ENCODE measurements at places on chromosomes 1 and 21.

DNA sequence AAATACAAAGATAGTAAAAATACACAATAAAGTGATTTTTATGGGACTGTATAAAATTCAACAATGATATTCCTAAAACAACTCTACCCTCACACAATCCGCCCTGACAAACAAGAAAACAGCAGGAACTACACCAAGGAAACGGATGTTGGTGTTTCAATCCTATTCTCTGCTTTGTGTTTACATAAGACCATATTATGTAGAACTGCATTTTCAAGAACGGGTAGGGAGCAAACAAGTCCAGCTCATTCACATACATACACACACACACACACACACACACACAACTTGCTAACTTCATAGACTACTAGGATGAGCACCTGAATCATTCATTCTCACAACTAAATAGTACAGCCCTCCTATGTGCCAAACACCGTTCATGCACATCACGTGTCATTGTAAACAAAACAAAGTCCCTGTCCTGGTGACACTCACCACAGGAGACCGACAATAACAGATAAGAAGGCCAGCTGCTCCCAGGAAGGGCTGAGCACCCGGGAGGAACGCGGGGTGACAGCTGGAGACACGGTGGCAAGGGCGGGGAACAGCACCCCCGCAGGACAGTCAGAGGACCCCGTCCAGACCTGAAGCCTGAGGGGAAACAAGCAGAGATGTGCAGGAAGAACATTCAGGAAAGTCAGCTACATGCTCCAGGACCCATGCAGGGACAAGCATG lies 43.0 kb downstream of the NPHP4 start:
- no peak for DNase-seq

DNA sequence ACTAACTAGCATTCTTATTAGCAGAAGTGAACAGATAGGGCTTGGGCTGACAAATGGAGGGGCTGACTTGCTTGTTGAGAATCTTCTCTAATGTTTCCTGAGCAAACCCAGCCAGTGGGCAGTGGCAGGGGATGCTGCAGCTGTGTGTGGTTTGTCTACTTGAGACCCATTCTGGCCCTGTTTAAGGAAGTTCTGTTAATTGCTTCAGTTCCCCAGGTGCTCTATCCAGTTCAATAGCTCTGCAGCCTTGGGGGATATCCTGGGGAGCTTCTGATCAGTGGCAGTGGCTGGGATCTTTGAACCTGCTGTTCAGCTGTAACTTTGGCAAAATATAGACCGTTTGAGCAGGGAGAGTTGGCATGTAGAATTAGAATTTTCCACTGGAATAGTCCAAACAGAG lies 137.4 kb downstream of the ZNF326 start:
- no peak for DNase-seq

GRCh38 chr1:30971496-30971895 lies 62.9 kb upstream of the SDC3 start:
- DNase-seq = no peak

GRCh38 chr1:240468656-240469055 lies 143.3 kb downstream of the GREM2 start:
- peak; percentile 84 for DNase-seq

- DNase-seq = peak; percentile 40
These were observed 13.9 kb downstream of the NT5C1A start for GRCh38 chr1:39657923-39658485.

DNA sequence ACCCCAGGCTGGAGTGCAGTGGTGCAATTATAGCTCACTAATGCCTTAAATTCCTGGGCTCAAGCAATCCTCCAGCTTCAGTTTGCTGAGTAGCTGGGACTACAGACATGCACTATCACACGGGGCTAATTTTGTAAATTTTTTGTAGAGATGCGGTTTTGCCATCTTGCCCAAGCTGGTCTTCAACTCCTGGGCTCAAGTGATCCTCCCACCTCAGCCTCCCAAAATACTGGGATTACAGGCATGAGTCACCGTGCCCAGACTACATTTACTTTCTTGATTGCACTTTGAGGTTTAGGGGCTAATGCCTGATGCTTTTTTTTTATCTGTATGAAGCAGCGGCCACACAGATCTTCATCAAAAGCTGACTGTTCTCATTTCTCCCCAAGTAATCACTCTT lies 124.6 kb downstream of the KIF26B start:
- no peak for DNase-seq

DNA sequence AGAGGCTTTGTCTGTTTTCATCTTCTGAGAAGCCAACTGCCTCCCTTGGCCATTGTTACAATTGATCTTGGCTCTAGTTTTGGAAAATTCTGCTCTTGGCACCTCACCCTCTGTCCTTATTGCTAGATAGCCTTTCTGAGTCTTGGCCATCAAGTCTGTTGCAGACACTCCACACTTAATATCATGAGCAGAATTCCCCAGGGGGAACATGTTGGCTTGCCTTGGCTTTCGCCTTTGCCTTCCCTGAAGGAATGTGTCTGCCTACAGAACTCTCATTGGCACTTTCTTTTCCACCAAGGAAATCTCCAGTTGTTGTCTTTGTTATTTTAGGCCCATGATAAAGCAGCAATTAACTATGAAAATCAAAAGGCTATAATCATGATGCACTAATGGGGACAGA lies 42.7 kb upstream of the LDLRAP1 start:
- DNase-seq = peak; percentile 83

DNA sequence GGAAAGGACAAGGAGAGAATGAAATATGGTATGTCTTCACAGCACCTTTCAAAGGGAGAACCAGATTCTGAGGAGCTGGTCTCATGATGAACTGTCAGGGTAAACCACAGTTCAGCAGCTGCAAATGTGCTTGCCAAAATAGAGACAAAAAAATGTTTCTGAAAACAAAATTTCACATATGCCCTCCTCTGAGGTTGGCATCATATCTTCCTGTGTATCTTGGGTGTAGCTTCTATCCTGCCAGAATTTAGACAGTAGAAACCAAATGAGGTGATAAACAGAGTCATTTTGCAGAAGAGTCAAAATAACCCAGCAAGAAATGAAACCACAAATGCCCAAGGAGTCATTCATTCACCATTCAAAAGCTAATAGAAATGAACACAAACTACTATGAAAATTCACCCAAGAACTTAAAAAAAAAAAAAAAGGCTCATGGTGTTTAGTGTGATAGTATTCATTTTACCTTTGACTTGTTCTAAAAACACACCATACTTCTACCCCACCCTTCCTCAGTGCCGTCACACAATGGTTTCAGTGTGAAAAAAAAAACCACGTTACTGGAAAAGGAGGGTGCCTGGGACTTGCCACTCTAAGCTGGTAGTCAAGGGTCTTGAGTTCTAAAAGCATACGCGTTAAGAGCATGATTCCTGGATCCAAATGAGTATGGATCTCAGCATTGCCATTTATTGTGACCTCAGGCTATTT lies 18.5 kb downstream of the SELL start:
- DNase-seq = no peak

DNA sequence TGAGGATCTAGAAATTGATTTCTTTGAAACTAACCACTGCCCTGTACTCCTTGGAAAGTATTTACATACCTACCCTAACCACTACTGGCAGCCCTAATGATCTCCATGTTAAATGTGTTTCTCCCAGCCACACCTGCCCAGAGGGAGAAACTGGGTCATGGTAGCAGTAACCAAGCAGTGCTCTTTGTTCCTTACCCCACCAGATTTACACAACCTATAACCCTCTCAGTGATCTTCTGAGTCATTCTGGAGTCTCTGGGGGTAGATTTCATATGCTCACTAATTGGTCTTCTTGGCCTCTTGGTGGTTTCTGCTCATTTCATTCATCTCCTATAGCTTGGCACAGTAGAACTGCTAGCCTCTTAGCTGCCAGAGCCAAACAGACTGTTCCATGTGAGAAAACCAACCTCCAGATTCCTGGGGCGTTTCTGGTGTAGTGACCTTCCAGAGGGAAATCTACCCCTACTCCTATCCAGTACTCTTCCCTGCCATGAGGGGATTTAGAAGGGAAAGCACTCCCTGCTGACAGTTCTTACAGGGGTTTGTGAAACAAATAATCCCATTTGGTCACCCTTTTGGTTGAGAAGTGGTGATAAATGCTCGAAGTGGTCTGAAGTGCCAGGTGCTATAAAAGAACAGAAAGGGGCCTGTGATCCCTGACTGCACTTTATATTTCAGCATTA lies 36.2 kb upstream of the LRIG2 start:
- DNase-seq = peak; percentile 58

DNA sequence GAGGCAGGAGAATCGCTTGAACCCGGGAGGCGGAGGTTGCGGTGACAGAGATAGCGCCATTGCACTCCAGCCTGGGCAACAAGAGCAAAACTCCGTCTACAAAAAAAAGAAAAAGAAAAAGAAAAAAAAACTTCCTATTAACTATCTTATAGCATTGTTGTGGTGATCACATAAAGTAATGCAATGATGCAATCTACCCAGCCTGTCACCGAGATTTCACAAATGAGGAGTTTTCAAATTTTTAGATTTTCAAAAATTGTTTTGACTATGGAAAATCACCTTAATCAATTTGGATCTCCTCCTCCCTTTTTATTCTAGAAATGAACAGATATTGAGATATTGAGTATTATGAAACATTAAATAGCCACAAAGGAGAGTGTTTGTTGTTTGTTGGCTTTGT lies 8.0 kb downstream of the FMO5 start:
- DNase-seq = no peak

- peak; percentile 14 for DNase-seq
These were observed 244.3 kb upstream of the NRIP1 start for GRCh38 chr21:15309022-15309590.

DNA sequence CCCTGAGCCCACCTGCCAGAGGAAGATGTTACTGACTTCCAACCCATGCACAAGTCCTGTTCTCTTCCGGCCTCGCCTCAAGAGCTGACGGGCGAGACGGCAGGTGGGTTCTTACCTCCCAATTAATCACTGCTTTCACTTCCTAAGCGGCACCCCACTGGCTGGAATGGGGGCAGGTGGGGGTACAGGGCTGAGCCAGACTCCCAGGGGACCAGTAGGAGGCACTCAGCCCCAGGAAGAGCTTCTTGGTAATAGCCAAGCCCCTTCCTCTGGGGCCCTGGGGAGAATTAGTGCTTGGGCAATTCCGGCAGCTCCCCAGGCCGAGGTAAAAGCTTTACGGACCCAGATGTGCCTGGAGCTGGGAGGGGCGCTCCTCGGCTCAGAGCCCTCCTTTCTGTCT lies 9.7 kb downstream of the CNTN2 start:
- no peak for DNase-seq

DNA sequence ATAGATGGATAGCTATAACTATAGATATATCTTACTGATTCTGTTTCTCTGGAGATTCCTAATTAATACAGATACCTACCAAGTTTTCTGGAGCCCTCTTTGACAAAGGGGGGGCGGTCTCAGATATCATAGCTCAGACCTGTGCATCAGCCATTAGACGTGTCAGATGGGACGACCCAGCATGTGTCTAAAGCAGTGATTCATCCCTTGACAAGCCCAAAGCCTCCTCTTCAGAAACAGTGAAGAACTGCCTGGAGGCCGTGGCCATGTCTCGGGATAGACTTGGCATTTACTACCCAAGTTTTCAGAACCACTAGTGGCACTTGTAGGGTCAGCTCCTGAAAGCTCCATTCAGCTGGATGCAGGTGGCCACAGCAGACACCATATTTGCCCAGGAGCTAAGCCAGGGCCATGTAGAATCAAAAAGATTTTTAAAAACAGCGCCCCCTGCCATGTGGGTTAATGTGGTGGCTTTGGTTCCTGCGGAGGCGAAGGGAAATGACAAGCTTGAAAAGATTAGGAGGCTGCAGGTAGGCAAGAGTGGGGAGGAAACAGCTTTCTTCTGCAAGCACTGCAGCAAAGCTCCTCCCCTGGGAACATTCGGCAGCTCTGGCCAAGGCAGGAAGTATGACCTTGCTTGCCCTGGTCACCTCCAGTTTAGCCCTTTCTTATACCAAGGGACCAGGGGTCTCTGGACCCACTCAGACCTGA lies 82.2 kb downstream of the FBXO2 start:
- no peak for DNase-seq

GRCh38 chr1:7302126-7302525 lies 469.0 kb upstream of the VAMP3 start:
- DNase-seq = no peak

DNA sequence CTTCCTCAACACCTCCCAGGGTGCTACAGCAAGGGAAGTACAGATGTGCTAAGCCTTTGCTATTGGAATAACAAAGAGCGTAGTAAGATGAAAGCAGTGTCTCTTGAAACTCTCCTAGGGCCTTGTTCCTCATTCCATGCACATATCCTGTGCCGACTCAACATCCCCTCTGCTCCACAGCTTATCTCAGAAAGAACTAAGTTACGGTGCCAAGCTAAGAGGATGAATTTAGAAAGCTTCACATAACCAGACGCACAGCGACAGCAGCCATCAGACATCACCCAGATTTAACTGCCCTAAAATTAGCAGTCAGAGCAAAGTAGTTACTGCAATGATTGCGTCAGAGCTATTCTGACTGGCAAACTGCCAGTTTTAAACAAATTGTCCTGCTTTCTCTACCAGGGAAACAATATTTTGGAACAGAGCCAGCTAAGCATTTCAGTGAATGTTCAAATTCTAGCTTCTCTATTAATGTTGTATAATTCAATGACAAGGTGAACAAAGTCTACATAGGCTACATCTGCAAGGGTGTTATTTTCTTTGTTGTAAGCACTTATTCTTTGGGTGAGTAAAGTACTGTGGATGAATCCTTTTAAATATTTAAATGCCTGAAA lies 9.5 kb downstream of the SIPA1L2 start:
- DNase-seq = peak; percentile 73

DNA sequence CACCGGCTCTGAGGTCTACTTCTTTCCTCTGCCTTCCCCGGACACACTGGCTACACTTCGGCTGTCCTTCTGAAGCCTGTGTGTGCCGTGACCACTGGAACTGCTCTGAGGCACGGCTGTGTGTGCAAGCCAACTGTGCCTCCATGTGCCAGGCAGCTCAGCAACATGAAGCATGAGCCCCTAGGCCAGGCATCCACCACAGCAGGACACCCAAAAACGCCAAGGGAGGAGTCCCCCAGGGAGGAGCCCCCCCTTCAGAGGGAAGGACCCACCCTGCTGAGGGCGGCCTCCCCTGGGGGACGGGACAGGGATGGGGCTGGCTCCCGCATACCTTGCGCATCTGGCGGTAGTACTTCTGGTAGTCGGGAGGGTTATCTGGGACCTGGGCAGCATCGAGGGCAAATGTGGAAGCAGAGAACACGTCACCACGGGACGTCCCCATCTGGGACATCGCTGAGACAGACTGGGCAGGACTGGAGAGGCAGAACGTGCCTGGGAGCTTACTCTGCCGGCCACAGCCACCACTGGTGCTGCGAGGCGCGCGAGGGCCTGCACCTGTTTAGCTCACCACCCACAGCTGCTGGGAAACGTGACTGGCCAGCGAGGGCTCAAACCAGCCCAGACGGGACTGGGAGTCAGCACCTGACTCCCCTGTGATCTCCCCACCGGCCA lies 20.5 kb downstream of the LSS start:
- no peak for DNase-seq

DNA sequence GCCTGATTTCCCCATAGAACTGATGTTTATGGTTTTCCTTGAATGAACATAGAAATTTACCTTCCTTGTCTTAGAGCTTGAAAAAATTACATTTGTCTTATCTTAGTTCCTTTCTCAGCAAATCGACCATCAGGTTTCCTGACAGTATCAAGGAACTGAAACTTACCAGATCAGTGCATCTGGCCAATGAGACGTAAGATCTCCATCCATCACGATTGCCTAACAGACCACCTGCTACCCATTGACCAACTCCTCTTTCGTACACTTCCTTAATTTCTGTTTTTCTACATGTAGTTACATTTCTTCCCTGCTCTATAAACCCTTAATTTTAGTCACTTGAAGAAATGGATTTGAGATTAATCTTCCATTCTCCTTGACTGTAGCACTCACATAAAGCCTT lies 57.4 kb upstream of the TMPRSS15 start:
- DNase-seq = no peak

All from fibroblast of gingiva (primary cell).